ENCODE measurements at places on chromosomes 7 and 10.

- no peak for DNase-seq
Observed at GRCh38 chr7:132443761-132444520, 132.3 kb downstream of the PLXNA4 start.

GRCh38 chr7:141974831-141975230 lies 1.3 kb upstream of the TAS2R38 start:
- no peak for DNase-seq

- DNase-seq, result no peak
Observed at GRCh38 chr7:135286876-135287275, 53.2 kb downstream of the STRA8 start.

DNA sequence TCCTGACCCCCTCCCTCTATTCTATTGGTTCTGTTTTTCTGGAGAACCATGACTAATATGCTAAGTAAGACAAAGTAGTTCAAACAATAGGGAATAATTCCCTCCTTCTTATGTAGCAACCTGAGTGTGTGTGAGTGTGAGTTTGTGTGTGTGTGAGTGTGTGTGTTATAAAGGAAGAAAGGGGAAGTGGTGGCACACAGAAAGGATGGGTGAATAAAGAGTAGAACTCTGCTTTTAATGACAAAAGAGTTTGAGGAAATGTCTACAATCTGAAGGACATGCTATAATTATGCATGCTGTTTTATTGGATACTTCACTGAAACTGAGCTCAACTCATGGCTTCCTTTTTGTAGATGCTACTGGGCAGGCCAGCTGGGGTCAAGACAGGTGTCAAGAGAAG lies 489.5 kb downstream of the REEP3 start:
- no peak for DNase-seq

DNA sequence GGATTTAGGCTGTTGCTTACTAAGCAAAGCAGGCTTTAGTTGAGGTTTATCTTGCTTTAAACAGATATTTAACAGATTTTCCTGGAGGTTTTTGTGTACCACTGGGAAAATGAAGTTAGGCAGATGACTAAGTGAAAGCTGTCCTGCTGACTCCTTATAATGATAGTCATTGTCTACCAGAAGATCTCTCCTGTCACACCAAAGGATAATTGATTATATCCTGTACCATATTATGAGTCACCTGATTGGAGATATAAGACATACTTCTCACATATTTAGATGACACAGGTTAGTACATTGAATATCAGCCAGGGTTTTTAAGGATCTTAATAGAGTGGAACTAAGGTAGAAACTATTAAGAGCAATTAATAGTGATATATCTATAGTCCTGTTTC lies 68.4 kb downstream of the PTEN start:
- DNase-seq, result no peak

DNA sequence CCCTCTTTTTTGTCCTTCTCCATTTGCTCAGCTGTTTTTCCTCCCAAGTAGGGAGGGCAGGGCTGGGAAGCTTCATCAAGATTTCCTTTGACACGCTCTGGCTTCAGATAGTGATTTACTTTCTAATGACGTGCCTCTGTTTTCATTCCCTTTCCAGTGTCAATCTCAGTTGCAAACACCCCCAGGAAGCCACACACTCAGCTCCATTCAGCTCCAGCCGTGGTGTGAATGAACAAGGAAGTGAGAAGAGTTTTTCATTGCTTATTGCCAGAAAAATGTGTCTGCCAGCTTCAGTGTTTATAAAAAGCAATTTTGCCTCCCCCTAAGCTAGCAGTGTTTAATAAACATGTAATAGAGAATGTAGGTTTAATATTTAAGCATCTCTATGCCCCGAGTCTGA lies 108.7 kb upstream of the DPP6 start:
- DNase-seq, result no peak

- DNase-seq, result no peak
Observed at GRCh38 chr7:54705436-54705835, 53.6 kb downstream of the SEC61G start.

- DNase-seq, result no peak
Observed at GRCh38 chr7:137873524-137873923, 26.8 kb upstream of the DGKI start.

DNA sequence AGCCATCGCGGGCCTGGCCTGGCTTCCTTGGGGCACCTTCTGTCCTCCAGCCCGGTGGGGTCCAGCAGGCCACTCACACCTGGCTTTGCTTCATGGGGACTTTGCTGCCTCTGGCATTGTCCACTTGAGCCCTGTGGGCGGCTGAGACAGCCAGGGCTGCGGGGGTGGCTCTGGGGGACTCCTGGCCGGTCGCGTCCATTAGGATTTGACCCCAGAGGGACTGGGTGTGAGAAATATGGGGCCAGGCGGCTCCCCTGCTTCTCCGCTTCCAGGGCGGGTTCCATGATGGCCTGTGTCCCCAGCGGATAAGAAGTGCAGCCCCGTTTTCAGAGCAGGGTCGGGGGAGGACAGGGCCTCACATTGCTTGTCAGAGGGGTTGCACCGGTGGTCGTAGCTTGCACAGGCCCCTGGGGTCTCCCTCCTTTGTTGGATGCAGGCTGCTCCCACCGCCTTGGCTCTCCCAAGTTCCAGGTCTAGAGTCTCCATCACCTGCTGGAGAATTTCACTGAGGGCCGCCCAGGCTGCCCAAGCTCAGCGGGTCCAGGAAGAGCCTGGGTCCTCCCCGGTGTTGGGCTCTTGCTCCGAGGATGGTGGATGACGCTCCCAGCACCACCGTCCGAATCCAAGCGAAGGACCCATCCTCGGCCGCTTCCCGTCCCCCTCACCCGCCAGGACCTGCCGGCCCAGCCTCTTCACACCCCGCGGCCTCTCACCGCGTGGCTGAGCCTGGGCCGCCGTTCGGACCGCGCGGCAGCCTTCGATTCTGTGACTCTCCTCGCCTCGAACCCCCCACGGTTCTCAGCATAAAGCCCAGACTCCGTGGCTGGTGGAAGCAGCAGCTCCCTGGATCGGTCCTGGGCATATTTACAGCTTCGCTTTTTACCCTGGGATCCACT lies 140.1 kb downstream of the DYNC2I1 start:
- no peak for DNase-seq

DNA sequence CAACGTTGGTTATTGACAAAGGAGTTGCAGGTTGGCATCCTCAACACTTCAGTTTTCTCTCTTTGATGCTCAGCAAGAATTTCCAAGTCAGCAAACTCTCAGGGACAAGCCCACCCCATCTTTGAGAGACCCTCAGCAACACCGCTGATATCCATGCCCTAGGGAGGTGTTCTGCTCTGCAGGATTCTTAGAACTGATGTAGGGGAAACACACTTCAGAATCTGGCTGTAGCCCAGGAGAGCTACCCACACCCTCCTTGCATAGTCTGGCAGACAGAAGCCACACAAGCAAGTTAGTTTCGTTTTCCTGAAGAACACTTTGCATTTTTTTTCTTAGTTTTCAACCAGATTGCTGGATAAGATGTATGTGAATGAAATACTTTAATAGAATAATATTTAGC lies 822 bp downstream of the SAMD9L start:
- peak; percentile 2 for DNase-seq

DNA sequence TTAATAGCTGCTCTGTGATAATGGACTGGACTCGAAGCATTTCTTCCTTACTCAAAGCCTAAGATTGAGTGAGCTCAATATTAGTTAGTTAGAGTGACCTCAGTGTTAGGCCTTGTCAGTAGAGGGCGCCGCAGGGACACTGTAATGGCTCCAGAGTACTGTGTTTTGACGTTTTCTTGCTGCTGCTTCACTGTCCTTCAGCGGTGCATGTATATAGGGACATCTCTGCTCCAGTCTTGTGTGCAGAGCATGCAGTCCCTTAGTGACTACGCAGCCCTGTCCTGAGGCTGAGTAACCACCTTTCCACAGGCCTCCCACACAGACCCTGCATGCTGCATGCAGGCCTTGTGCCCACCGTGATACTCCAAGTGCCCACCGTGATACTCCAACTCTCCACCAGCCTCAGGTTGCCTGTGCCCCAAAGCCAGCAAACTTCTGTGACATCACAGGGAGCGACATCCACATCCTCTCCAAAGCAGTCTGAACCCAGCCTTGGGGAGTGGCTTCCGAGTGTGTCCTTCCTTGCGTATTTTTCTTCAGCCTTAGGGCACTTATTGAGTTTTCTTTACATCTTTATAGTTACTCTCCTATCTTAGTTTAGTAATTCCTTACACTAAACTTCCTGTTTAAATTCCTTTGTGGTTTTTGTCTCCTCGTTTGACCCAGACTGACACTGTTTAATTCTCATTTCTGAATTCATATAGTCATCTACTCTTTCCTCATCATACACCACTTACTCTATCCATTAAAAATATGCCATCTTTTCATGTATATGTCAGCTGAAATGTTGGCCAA lies 118.2 kb downstream of the JAZF1 start:
- peak; percentile 22 for DNase-seq

DNA sequence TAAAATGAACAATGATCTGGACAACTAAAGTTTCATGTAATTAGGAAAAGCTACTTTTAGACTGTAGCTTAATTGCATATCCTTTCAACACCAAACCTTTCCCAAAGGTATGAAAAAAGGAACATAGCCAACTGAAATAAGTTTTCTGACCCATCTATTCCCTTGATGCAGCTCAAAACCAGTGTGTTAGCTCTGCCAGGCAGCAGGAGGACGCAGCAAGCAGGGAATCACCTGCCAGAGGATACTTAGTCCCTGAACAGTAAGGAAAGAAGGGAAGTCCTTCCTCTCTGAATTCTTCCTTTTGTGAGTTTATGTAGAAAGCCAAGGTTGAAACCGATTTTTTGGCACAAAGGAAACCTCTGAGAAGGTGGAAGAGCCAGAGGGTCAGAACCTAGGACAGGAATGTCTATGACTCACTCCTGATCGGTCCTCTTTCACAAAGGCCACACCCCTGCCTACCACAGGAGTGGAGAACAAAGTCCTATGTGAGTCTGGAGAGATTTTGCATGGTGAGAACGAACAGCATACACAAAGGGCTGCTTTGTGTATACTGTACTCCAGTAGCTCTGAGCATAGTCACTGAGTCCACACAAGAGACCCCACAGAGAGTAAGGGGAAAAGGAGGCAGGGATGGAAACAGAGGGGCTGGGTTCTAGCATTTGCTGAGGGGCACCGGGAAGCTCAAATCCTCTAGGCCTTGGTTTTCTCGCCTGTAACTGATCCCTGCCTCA lies 68.8 kb upstream of the GSDME start:
- no peak for DNase-seq

DNA sequence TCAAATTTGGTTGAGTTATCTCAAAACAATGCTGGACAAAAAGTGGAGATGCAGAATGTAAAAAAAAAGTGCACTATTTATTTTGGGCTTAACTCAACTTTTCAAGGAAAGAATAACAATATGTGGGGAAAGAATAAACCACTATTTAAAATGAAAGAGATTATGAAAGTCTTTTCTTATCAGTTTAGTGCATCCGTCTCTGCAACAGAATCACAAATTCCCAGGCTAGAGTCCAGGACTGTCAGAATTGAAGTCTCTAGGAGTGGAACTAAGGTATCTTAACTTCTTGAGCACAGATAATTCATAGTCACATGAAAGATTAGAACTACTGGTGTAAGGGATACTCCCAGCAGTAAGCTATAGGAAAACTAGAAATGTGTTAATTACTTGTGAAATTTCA lies 1200.3 kb upstream of the LRRN3 start:
- no peak for DNase-seq

DNA sequence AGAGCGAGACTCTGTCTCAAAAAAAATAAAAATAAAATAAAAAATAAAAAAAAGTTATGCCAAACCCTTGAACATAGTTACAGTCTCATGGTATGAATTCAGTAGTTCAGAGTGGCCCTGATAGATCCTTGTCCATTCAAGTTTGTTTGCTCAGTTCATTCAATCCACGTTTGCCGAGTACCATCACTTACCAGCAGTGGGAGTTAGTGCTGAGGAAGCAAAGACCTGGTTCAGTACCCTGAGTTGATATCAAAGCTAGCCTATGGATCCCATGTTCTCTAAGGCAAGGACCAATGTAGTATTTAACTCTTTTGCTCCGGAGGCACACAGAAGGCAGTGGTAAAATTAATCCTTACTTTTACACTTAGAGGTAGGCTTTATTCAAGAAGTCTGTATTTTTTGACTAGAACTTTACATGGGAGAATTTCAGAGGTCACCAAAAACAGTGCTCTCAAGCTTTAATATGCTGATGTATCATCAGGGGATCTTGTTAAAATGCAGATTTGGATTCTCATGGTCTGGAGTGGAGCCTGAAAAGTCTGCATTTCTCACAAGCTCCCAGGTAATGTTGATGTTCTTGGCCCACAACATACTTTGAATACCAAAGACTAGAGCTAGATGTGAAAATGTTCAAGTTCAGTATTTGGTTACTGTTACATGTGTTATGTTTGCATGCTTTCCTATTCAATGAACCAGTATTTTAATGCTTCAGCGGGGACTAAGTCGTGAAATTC lies 38.1 kb upstream of the HBP1 start:
- no peak for DNase-seq

DNA sequence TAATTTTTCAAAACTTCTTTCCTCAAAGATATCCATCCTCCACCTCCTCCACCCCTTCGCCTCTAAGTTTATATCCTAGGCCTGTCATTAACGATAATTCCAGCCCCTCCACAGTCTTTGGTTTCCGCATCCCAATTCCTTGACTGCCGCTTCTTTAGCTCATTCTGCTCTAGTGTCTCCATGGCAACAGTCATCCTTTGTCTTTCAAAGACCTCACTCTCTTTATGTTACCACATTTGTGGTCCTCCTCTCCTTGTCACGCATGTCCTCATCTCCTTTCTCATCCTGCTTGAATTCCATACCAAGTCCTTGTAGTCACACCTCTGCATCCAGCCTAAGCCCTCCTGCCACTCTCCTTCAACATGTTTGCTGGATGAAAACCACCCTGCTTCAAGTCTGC lies 511.2 kb upstream of the KLF6 start:
- DNase-seq, result no peak
